Stimulated activated CD8-positive, alpha-beta memory T cell treated with anti-CD3 and anti-CD28 coated beads, Interleukin-4, amount 100 ng/mL, for 1 hour (primary cell): ENCODE measurements at places on chromosomes 2 and 18.

DNA sequence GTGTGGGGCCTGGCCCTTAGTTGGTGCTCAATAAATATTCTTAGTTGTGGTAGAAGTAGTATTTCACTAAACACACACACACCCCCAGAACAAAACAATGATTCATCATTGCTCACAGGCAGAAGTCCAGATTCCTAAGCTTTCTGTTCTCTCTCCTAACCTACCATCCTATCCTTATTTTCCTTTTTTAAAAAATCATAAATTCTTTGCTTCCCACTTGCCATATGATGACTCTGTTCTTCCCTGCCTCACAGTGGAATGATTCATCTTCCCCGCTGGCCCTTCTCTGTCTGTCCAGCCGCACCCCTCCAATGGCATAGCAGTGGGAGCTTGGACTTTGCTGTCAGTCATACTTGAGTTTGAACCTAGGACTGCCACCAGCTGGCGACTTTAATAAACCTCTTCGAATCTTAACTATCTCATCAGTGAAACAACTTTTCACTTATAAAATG, 5.2 kb downstream of the EML6 start:
- DNase-seq = no peak

DNA sequence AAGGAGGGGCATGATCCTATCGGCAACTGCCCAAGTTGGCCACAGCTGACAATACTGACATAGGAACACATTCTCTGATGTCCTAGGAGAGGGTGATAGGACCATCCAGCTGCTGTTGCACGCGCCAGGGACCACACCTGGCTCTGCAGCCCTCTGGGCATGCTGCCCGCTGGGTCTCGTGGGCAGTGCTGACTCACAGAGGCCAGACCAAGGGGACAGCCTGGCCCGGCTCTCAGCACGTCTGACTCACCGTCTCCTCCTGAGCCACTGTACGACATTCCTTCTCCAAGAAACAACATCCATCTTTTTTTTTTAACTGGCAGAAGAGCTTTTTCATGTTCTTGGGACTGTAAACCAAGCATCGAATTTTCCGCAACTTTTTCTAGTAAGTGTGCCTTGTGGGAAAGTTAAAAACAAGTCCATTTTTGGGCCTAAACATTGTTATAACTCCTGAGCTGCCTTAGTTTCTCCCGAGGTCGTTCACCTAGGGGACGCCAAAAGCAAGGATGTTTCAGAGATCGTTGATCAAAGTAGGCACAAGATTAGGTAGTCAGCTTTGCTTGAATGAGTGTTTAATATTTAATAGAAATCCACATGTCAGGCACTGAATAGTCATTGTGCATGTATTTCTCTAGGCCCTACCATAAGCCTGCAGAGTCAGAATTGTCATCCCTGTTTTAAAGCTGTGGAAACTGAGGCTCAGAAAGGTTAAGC, 100.3 kb downstream of the TTC32 start:
- DNase-seq = no peak

GRCh38 chr2:24019729-24020128, 9.8 kb downstream of the MFSD2B start:
- DNase-seq = no peak

DNA sequence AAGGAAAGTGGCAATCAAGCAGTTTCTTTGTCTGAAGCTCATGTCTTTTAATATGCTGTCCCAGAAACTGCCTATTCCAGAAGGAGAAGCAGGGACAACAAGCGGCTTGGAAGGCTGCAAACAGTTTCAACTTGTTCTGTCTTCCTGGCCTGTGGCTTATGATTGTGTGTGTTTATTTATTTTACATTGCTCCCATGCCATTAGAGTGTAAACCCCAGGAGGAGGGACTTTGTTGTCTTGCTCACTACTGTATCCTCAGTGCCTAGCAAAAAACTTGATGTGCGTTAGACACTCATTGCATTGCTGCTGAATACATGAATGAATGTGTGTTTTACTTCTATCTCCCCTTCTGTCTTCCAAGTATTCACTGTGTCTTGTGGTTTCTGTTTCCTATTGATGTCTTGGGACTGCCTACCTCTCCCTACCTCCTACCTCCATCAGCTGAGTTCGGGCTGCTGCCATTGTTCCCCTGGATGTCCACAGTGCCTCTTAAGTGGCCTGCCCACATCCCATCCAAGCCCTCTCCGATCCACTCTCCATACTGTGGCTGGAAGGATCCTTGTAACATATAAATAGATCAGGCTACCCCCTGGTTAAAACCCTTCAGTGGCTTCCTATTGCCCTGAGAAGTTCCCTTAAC, 261.4 kb downstream of the DYSF start:
- DNase-seq = no peak

- no peak for DNase-seq
Observed at GRCh38 chr2:217788669-217789002, 214.2 kb downstream of the TNS1 start.

- DNase-seq = no peak
Observed at GRCh38 chr18:27695052-27695451, 481.9 kb downstream of the CDH2 start.

DNA sequence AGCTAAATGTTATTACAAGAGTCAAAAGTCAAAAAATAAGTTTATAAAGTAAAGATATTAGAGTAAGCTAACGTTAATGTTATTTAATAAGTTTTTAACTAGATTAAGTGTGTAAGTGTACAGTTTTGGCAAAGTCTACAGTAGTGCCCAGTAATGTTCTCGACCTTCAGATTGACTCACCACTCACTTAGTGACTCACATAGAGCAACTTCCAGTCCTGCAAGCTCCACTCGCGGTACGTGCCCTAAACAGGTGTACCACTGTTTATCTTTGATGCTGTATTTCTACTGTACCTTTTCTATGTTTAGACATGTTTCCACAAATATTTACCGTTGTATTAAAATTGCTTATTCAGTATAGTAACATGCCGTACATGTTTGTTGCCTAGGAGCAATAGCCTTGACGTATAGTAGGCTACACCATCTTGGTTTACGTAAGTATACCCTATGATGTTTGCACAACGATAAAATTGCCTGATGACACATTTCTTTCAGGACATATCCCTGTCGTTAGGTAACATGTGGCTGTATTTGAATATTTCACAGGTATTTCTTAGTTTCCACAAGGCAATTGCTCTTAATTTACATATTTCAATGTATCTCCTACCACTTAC, 1641.9 kb upstream of the PIK3C3 start:
- DNase-seq = no peak

DNA sequence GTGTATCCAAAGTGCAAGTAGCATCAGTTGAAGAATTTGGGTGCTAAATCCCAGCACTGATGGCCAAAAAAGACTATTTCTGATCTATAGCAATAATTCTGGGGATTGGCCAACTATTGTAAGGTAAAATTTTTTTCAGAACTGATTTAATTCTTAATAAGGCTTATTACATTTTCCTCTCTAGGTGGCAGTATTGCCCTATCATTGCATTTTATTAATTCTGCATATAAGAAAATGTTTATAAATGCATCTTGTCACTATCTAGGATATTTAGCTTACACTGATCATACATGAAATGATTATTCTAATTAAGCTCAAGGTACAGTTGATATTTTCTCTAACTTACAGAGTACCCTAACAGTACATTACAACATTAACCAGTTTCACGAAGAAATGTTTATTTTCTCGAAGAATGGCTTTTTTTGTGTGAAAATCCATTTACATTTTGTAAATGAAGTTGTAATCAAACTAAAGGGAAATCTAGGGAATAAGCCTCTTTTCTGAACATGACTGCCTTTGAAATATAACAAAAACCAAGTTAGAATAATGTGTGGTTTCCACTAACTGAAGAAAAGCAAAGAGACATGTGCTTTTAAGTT, 11.0 kb downstream of the TTN start:
- DNase-seq = no peak

DNA sequence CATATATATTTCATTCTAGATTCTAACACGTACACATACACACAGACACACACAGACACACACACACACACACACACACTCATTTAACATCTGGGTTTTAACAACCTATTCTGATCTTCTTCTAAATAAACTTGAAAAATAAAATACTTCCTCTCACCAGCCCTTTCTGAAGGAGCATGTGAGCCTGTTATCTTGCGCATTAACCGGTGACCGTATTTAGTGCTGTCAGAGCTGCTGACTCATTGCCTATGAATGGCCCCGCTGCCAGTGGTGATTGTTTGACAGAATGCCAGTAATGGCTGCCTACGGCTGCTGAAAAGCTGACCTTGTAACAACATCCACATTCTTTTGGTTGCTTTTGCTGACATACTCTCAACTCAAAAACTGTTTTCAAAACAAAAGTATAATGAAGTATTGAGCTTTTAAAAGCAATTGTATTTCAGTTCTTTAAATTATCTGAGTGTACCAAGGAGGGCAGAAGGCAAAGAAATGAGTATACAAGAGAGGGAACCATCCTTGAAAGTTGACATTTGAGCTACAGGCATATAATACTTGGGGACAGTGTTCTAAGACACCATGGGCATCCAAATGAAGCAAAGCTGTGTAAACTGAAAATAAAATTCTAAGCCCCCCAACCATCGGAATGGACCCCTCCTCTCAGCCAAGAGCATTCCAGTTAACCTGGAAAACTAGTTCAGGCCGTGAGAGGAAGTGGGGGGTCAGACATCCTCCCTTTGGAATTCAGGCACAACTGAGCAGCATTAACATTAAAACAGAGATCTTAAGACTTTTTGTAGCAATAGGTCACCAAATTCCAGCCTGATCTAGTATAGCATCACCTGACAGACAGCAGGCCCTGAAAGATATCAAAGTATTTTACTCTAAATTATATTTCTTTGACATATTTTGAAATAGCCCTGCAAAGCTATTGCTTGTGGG, 50.2 kb upstream of the DTNA start:
- no peak for DNase-seq

GRCh38 chr18:5107988-5108387, 89.1 kb downstream of the AKAIN1 start:
- DNase-seq = no peak

- no peak for DNase-seq
Observed at GRCh38 chr2:190335225-190335559, 8.2 kb upstream of the INPP1 start.

GRCh38 chr18:4250141-4250540, 205.0 kb downstream of the DLGAP1 start:
- no peak for DNase-seq

GRCh38 chr18:77223221-77223639, 26.4 kb upstream of the GALR1 start:
- DNase-seq = no peak

- DNase-seq = no peak
Observed at GRCh38 chr2:26177122-26177521, 4.2 kb downstream of the GAREM2 start.

GRCh38 chr18:59897321-59897954, 2.4 kb upstream of the PMAIP1 start:
- no peak for DNase-seq

DNA sequence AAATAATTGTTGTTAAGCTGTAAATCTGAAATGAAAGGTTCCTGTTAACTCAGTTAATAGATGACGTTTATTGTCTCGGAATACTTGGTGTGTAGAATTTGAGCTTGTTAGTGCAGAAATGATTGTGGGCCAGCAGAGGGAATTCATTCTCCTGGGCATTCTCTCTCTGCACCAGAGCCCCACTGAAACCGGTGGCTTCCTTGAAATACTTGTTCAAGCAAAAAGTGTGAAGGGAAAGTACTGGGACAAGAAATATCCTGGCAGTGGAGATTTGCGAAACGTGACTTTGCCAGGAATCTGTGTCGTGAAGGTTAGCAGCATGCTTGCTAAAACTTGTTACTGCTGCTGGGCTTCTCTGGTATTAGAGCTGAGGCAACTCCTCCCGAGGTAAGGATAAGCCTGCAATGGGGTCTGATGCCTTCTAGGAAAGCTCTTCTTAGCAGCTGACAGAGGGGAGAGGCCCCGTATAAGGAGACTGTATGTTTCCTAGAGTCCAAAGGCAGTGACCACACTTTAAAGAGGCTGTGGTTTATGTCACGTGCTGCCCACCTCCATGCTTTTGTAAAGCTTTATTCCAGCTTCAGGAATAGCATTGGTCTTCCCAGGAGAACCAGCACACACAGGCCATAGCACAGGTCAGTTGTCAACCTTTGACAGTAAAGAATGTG, 2.0 kb downstream of the ITGA6 start:
- no peak for DNase-seq

DNA sequence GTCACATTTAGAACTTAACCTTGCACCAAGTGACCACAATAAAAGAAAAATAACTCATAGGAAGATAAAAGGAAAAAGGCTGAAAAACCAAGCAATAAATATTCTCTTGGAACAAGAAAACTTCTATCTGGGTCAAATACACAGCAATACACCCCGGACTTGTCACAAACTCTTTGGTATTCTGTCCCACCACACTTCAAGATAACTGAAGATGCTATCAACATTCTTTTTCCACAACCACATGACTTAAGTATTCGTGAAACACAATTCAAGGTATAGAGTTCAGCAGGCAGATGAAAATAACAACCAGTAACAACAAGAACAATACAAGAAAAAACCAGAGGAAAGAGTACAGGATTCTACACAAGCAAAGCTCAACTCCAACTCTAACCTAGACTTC, 18.0 kb downstream of the MBD2 start:
- no peak for DNase-seq

DNA sequence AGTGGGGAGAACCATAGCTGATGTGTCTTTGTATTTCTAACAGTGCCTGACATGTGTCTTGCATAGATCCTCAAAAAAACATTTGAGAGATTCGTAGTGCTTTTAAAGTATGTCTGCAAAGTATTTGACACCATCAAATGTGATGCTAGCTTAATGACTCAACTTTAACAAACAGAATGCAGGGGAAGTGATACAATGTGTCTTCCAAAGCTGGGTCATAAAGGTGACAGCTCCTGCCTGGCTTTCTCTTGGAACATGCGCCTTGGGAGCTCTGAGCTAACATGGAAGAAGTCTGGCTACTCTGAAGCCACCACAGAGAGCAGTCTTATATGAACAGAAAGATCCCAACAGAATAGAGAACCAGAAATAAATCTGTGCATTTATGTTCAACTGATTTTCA, 78.2 kb downstream of the C1D start:
- DNase-seq = no peak

DNA sequence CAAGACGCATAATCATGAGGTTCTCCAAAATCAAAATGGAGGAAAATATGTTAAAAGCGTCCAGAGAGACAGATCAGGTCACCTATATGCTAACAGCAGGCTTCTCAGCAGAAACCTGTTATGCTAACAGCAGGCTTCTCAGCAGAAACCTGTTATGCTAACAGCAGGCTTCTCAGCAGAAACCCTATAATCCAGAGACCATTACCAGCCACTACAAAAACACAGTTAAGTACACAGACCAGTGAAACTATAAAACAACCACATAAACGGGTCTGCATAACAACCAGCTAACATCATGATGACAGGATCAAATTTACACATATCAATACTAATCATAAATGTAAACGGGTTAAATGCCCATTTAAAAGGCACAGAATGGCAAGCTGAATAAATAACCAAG, 1548.4 kb upstream of the TMEFF2 start:
- DNase-seq = no peak

- no peak for DNase-seq
Observed at GRCh38 chr2:11506611-11506969, 27.3 kb upstream of the GREB1 start.

GRCh38 chr2:56049233-56049845, 125.8 kb upstream of the EFEMP1 start:
- no peak for DNase-seq
